Activated CD8-positive, alpha-beta T cell treated with anti-CD3 and anti-CD28 coated beads, Interleukin-2, amount 10 ng/mL, durations not matched to agents 7 days and 5 days (primary cell): ENCODE measurements at places on chromosomes 3 and 15. TPM values are rescaled to one million over a fixed set of nuclear protein-coding genes. Genes with fewer than 3 reads are reported as not detected.

DNA sequence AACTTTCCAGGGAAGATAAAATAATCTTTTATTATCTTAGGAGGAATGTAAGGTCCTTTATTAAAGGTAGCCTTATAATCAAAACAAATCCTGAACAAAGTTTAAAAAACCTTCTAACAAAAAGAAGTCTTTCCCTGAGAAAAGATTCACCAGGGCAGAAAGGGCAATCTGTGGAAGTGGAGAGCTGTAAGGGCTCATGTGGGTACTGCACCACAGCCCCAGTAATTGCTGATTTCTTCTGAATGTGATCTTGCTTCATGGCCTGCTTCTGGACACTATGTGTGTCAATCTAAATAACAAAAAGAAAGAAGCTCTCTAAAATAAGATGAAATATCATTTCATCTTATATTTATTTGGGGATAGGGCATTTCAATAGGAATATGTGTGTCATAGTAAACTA is 1501.6 kb downstream of the OTOL1 start:
- DNase-seq, result no peak

The NR1I2 gene
- 0.26 TPM for total RNA-seq

- no peak for DNase-seq
Measured at GRCh38 chr15:42933886-42934667, 13.5 kb upstream of the TTBK2 start.

DNA sequence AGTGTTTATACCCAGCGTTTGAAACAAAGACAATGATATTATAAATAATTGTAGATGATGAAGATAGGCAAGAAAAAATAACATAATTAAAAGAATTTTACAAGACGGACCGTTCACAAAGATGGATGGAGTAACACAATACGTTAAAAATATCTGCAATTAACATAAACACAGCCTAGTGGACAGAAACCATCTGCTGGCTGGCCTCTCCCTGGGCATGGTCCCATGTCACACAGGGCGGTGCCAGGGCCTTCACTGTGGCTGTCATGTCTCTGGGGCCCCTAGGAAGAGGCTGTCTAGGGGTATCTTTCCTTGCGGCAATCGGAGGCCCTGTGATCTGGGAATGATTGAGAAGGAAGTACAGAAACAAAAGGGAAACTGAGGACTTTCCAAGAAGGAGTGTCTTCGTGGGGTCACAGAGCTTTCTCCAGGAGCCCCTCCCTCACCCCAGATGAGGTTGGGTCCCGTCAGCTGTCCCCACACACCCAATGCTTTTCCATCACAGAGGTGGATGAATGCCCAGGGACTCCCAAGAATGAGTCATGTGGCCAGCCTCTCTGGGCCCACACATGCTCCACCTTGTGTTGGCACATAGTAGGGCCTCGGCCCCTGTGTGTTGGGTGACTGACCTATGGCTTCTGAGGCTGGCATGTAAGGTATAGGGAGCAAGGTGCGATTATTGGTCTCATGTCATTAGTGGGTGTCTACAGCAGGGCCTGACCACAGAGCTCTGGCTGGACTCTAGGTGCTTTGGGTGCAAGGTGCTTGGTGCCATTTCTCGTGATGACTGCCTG is 87.1 kb downstream of the DNAJB8 start:
- no peak for DNase-seq

GRCh38 chr3:32960404-32961170 is 9.1 kb downstream of the CCR4 start:
- no peak for DNase-seq

The INSYN1 gene
- not detected for total RNA-seq

DNA sequence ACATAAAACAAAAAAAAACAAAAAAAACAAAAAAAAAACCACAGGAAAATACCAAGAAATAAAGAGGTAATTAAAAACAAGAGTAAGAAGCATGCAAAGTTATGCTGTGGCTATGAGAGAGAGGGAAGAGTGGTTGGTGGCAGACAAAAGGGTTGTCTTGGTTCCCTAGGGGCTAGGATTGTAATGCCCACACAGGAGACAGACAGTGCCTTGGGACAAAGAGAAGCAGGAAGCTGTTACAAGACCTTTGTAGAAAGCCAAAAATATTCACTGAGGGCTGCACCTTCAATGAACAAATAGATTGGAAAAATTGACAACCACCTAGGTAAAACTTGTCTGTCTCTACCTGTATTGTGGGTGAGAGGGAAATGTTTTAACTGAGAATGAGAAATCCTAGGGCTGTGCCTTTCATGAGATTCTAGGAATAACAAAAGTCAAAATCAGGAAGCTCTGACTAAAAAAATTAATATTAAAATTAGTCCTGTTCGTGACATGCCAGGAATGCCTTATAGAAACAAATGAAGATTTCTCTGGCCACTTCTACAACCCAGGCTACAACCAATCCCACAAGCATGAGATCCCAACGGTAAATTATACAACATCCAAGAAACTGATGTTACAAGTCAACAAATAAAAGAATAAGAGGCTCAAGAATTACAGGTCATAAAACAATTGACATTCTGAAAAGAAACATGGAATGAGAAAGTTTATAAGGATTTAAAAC is 45.0 kb upstream of the PRICKLE2 start:
- DNase-seq, result no peak

GRCh38 chr15:99504823-99505551 is 60.8 kb upstream of the MEF2A start:
- peak; percentile 50 for DNase-seq

The SEMA6D gene
- total RNA-seq, result not detected

GRCh38 chr15:51092480-51093040 is 2.1 kb downstream of the TNFAIP8L3 start:
- no peak for DNase-seq

DNA sequence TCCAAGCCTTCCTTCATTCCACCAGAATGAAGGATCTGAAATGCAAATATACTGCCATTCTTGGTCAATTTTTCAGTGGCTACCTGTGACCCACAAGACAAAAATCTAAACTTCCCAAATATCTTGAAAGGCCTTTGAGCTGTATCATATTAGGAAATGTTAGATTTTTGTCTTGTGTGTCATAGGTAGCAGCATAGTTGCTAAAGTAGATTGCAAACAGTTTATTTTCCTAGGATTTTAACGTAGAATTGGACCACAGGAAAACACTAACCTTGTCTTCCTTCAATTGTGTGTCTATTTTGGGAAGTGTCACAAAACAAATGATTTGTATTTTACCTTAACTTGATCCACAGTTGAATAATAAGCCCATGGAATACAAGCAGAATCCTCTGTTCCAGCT is 42.4 kb downstream of the CP start:
- no peak for DNase-seq

The IL17RC gene
- 0.55 TPM for total RNA-seq

DNA sequence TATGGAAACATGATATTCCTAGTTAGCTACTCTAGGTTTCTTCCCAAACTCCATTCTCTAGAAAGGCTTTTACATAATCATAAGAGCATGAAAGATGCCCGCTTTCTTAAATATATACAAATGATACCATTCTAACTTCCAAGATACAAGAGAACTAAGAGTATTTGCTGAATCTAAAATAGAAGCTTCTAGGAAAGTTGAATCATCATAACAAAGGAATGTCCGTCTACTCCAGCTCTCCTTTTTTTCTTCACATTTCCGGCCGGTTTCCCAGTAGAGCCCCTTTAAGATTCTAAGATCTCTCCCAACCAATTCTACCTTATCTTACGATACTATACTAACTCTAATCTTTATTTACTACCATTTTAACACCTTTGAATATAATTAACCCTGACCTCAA is 60.1 kb downstream of the RAD18 start:
- DNase-seq, result no peak

The PSTPIP1 gene
- total RNA-seq, result 212 TPM

DNA sequence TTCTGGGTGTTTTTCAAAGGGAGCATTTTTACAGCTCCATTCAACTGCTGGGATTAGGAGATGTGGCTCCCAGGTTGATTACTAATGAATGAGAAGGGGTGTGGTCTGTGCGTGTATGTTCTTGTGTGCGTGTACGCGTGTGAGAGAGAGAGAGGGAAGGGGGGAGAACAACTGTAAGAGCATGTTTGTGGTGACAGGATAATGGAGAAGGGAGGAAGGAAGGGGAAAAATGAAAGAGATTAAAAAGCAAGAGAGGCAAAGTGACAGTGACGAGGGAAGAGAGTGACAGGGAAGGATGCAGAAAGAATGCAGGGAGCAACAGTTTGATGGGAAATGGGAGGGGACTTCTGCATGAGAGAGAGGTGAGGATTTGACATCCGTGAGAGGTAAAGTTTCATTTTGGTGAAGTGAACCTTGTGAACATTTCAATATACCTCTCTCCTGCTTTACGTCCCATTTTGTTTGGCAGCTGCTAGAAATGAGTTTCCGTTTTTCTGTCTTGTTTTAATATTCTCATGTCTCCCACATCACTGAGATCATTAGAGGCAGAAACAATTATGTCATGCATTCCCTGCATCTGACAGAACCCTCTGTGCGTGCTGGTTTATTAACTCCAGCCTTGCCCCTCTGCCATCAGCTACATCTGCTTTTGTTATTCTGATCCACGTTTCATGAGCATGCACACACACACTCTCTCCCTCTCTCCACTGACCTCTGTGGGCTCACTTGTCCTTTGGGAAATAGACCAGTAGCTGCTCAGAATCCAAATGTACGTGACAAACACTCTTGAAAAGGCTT is 161.6 kb downstream of the GAP43 start:
- DNase-seq, result no peak

The SLC28A2 gene
- not detected for total RNA-seq

The CELF6 gene
- 0.70 TPM for total RNA-seq

GRCh38 chr3:60933824-60934223 is 317.4 kb downstream of the FHIT start:
- DNase-seq, result no peak

DNA sequence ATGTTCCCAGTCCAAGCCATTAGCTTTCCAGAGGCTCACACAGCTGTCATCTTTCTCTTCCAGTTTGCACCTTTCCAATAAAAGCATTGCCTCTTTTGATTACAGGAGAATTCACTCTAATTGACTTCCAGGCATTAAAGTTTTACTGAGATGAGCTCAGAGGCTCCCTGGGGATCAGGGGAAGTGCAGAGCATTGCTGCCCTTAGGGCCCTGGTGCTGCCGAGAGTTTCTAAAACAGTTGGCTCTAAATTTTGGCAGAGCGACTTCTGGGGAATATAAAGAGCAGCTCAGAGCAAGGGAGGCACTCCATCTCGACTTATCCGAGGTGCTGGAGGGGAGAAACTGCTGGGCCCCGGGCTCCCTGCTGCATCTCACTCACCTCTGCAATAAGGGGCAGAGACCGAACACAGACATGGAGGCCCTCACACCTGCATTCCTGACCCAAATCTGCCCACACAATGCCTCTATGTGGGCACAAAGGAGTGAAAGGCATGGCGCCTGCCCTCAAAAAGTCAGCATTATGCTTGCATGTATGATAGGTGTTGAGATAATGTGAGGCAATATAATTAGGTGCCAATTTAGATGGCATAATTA is 61.7 kb downstream of the SCN11A start:
- DNase-seq, result no peak

- no peak for DNase-seq
Measured at GRCh38 chr3:43581343-43581742, 40.5 kb downstream of the ANO10 start.

DNA sequence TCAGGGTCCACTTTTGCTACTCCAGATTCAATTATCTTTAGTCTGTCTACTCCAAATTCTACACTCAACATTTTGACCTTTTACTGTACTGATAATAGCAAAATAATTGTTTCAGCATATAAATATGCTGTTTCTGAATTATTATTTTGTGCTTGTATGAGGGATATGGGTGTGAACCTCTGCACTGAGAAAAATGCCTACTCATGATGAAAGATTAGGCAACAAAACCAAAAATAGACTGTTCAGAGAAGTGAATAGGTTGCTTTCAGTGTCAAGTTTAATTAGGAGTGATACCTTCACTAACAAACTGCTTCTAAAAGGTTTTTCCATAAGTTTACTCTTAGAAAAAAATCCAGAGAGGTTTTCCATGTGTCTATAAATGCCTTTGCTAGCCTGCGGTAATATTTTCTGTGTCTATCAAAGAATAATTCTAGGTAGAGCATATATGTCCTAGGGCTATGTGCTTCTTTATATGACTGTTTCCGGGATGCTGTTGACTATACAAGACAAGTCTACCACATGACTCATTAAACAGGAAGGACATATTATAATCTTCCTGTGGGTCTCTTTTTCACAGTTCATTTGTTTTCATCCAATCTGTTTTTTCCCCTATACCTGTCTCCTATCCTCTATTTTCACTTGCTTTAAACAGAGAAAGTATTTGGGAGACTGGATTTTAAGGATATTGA is 218.5 kb upstream of the TTC14 start:
- no peak for DNase-seq

The KCNAB1 gene
- not detected for total RNA-seq

DNA sequence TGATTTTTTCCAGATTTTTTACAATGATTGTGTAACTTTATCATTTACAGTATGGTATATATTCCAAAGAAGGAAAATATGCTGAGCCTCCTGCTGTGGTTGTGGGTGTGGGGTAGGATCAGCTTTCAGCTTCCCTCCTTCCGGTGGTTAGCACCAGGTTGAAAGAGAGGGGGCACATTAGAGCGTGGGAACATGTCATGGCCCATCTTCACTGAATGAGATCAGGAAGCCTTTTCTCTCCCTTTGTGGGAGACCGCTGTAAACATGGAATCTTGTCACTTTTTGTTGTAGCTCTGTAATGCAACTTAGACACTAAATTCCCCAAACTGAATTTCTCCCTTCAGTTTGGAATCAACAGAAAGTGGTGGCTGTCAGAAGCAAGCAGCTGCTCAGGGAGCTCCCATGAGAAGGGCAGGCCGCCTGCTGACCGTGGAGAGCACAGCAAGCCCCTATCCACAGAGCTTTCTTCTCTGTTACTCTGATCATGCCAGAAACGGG is 86.7 kb upstream of the LIMD1 start:
- DNase-seq, result no peak
